ENCODE measurements at places on chromosomes 4 and X.

- DNase-seq = no peak
These were observed 35.8 kb upstream of the PRDM8 start for GRCh38 chr4:80161413-80162058.

- no peak for DNase-seq
These were observed 240.5 kb upstream of the TEX13A start for GRCh38 chrX:105461016-105461415.

DNA sequence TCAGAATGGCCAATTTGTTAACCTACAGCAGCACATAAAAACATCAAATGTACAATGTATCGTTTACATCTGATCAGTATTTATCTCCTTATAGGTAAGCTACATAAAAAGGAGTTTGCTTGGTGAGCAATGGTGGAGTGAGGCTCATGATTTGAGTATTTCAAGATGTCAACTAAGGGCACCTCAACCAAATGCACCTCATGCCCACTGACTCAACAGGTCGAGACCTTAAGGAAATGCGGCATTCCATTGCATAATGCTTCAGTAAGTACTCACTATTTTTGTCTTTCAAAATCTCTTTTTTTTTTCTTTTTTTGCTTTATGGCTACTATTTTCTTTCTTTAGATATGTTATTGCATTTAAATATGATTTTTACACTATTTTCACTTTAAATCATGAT lies 181.0 kb upstream of the TLL1 start:
- DNase-seq = no peak

DNA sequence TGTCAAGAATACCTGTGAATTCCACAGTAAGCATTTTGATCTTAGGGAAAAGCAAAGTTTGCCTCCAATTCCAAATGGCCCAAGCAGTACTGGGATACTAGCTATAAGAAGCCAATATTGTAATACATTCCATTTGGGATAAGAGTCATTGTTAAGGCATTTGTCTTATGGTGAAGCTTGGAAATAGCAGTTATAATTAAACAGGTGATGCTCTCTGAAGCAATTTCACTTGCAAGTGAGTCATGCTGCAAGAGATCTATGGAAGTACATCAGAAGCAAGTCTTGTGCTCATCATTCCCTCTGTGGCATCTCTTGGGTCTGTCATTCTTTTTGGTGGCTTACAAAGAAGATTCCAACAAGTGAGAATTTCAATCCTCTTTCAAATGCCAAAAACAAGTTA lies 386.4 kb upstream of the RPS6KA3 start:
- DNase-seq = no peak

GRCh38 chr4:110837896-110838450 lies 215.1 kb upstream of the PITX2 start:
- DNase-seq = no peak

- no peak for DNase-seq
These were observed 1.8 kb downstream of the FRMPD4 start for GRCh38 chrX:12139934-12140611.
